ENCODE measurements at places on chromosomes 5 and 9.

GRCh38 chr5:35032356-35032755 is 15.4 kb downstream of the AGXT2 start:
- no peak for DNase-seq

DNA sequence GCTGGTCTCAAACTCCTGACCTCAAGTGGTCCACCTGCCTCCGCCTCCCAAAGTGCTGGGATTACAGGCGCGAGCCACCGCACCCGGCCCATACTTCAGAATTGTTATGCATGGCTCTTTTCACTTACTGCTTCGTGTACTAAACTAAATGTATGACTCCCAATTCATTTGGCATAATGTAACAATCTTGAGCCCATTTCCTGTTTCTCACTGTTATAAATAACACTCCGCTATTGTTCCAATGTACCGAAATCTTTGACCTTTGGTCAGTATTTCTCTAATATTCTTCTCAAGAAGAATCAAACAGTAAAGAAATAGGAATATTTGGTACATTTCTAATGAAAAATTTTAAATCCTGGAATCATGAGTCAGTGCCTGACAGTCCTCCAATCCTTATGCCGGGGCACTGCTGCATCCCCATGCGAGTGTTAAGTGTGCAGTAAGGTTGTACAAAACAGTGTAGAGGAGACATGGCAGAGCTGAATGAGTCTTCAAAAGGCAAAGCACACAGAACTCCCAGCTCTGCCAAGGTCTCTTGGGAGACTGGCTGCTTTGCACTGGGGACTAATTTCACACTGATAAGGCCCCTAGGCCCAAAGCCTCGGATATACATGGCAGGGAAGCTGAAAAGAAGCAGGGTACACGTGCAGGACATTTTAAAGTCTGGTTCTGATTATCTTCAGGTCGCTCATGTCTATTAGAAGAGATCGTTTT is 58.4 kb downstream of the HABP4 start:
- DNase-seq = no peak

DNA sequence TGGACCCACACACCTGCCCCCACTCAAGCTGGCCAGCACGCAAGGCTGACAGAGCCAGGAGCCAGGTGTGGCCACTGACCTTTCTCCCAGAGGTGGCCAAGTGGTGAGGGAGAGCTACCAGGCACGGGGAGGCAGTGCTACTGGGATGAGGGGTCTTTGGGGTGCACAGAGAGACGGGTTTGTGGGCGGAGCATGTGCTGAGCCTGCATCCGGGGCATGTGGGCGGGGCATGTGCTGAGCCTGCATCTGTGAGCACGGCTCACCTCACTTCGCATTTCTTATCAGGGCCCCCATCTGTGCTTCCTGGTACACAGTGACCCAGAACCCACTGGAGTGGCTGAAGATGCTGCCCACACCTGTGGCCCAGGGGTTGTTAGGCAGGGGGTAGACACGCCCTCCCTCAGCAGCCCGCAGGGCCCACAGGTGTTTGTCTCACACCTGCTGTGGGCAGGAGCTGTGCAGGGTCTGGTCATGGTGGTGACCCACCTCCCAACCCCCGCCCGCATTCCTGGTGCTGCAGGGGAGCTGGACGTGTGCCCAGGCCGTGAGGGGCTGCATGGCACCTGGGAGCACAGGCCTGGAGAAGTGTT is 21.5 kb downstream of the CCDC187 start:
- no peak for DNase-seq

DNA sequence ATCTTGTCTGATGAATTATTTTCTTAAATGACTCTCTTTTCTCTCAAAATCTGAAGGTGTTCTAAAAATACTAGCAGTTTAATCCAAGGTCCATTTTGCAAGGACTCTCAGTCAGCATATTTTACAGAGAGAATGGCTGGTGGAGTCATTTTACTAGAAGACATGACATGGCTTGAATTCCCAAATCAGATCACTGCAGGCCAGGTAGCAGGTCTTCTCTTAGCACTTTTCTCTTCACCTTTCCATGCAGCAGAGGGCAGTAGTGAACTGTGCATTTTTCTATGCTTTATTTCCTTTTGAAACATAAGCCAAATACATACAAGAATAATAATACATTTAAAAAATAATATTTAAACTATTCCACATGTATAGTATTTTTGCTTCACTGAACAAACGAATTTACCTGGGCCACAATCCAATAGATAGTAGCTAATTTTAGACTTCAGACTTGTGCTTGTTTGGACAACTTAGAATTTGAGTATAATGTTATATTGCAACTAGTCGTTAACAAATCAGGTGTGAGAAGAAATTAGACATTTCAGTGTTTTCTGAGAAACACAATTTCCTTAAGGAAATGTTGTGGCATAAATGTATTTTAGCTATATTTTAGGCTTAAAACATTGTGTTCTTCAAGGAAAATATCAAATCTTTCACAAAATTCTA is 289.4 kb upstream of the DAB2 start:
- peak; percentile 49 for DNase-seq

GRCh38 chr9:94175669-94176068 is 83.4 kb upstream of the ZNF169 start:
- no peak for DNase-seq

GRCh38 chr9:15834541-15834940 is 281.7 kb downstream of the CCDC171 start:
- DNase-seq = no peak

GRCh38 chr9:29160763-29161353 is 1587.6 kb upstream of the C9orf72 start:
- DNase-seq = no peak

DNA sequence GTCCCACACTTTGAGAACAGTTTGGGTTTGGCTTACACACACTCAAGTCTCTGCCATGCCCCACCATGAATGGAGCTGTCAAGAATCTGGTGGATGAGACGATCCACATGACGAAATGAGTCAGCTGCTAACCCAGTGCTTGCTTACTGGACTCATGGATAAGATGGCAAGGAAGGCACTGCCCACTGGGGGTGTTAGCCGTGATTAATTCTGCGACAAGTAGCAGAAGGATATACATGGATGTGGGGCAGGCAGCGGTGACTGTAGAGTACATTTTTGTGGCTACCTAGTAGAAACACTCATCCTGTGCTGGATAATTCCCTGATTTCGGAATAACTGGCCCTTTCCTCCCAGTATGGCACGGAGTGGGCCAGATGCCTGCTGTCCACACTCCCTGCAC is 77.5 kb downstream of the SPATA31C2 start:
- DNase-seq = no peak

GRCh38 chr5:39301406-39301805 is 62.9 kb downstream of the C9 start:
- no peak for DNase-seq

- DNase-seq = no peak
Measured at GRCh38 chr9:132485393-132485792, 75.4 kb downstream of the CFAP77 start.

GRCh38 chr9:18480662-18481093 is 6.7 kb downstream of the ADAMTSL1 start:
- DNase-seq = peak; percentile 91

- no peak for DNase-seq
Measured at GRCh38 chr9:129484352-129485000, 136.4 kb downstream of the C9orf50 start.

DNA sequence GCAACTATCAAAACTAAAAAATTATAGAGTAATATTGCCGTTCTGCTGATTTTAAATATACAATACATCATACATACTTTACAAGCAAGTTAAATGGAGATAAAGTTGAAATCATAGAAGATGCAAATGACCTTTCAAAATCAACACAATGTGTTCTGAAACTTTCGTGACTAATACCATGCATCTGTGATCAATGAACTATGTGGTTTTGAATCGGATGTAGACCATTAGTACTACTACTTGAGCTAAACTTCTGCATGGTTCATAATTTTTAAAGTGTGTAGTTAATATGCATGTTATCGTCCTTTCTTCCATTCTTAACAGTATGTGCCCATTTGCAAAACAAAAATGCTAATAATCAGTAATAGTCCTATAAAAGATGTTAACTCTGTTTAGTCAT is 11.3 kb upstream of the PHF2 start:
- no peak for DNase-seq

DNA sequence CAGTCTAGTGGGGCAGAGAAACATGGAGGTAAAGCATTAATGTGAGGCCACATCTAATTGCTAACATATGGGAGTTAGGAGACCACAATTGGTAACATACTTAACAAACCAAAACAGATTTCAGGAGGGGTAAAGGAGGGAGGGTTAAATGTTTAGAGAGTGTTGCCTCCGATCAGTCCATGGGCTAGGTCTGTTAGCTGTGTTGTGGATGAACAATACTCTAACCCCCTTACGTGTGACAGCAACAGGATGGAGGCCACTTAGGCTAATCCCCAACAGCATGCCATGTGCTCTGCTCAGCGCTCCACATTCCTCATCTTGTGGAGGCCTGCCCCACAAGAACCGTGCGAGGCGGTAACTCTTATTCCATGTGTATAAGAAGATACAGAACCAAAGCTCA is 167.0 kb downstream of the CRB2 start:
- no peak for DNase-seq

GRCh38 chr5:68060382-68060781 is 155.2 kb upstream of the PIK3R1 start:
- no peak for DNase-seq

DNA sequence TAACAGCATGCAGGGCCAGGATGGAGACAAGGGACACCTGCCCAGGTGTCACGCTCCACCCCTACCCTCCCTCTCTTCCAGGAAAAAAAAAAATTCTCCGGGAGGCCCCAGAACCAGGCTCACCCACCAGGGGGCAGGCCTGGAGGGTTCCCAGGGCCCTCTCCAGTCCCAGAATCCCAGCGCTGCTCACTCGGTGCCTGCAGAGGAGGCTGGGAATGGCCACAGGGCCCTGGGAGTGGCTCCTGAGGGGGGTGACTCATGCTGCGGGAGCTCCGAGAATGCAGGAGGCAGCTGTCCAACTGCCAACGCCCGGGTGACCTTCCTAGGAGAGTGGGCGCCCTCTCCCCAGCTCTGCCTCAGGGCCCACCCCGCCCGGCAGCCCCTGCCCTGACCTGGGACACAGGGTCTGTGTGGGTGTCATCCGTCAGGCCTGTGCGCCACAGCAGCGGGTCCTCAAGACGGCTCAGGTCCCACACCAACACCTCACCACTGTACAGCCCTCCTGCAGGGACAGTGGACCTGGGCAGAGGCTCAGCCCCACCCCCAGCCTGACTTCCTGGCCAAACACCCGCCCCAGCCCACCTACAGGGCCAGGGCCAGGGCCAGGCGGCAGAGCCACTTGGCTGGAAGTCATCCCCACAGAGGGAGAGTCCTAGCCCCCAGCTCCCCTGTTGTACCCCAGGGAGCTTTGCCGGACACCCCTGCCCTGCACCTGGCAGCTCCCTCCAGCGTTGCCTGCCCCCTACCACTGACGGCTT is 21.2 kb downstream of the DYNC2I2 start:
- peak; percentile 96 for DNase-seq
